Astrocyte (in vitro differentiated cells and primary cell): ENCODE measurements at places on chromosomes 2 and 18.

DNA sequence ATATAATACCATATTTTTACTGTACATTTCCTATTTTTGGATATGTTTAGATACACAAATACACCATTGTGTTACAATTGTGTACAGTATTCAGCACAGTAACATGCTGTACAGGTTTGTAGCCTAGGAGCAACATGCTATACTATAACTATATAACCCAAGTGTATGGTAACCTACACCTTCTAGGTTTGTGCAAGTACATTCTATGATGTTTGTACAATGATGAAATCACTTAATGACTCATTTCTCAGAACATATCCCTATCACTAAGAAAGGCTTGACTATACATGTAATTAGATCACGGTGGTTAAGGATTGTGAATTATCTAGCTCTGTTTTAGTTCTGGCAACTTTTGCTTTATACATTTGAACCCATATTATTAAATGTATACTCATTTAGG is 31.3 kb downstream of the NPHP1 start:
- DNase-seq, result peak; percentile 56

DNA sequence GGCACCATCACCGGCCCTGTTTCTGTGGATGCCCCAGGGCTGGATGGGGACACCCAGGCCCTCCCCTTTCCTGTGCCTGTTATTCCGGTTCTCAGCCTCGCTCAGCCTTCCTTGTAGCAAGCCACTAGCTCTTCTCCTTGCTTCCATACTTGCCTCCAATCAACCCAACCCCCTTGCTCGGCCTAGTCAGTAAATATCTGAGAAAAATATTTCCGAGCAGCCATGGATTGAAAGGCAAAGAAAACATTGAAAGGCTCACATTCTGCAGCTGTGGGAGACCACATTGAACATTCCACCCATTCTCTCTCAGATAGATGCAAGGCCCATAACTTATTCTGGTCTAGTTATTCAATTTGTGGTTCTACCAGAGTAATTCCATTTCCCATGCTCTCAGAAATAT is 114.9 kb downstream of the SPP2 start:
- DNase-seq, result peak; percentile 98

- DNase-seq, result peak; percentile 39
These were observed 459.5 kb downstream of the DLGAP1 start for GRCh38 chr18:3995476-3996102.

DNA sequence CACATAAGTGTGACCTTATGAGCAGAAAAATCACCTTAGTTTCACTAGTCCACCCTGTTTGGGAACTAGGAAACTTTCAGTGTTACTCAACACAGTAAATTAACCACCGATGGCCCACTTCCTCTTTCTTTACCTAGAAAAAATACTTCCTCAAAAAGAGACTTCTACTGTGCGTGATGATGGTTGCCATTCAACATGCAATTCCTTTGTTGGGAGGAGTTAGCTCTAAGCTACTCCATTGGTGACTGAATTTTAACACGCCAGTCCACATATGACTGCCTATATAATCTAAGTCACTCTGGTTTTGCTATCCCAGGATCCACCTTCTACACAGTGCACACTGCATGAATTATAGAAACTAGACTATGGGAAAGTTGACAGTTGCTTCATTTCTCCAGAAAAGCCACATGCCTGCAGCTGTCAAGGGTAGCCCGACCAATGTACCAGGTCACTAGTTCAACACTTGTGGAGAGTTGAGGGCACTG is 47.8 kb upstream of the REG3G start:
- DNase-seq, result no peak

DNA sequence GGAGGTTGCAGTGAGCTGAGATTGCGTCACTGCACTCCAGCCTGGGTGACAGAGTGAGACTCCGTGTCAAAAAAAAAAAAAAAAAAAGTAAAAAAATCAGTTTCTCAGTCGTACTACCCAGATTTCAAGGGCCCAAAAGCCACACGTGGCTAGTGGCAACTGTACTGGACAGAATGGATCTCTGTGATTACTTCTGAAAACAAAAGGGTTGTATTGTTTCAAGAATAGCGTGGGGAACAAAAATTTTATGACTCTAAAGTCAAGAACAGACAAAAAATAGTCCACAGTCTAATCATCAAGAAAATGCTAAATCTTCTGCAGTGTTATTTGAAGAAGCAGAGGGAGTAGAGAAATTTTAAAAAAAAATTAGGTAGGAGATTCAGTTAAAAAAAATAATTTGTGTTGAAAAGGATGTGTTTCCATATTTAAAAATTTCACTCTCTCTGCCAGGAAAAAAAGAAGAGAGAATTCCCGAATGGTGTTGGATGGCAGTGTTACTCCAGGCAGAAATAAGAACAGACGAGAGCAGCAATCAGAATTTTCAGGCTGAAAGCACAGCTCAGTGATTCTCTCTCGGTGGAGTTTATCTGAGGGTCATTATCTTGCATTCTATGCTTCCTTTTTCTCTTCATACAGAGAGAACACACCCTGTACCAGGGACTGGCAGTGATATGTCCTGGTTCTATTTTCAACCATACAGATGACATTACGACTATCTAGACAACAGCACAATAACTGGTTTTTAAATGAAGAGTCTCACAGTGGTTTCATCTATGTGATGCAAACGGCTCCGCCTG is 61.8 kb downstream of the CABYR start:
- DNase-seq, result no peak

DNA sequence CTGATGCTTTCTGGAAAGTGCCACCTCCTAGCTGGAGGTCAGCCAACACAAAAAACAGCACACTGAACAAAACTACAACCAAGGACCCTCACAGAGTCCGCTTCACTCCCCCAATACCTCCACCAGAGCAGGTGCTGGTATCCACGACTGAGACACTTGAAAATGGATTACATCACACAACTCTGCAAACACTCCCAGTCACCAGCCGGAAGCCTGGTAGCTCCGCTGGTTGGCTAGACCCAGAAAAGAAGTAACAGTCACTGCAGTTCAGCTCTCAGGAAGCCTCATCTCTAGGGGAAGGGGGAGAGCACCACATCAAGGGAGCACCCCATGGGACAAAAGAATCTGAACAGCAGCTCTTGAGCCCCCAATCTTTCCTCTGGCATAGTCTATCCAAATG is 175.4 kb downstream of the LCLAT1 start:
- no peak for DNase-seq

- no peak for DNase-seq
These were observed 98.2 kb downstream of the MRO start for GRCh38 chr18:50721451-50722120.

GRCh38 chr18:57533006-57533867 is 53.3 kb downstream of the FECH start:
- DNase-seq, result no peak

- DNase-seq, result peak; percentile 32
These were observed 12.9 kb upstream of the NMI start for GRCh38 chr2:151302404-151302803.

- no peak for DNase-seq
These were observed 135.6 kb downstream of the GALNT14 start for GRCh38 chr2:31002537-31003150.

- DNase-seq, result no peak
These were observed 407.1 kb downstream of the SPAG16 start for GRCh38 chr2:213691351-213691750.

DNA sequence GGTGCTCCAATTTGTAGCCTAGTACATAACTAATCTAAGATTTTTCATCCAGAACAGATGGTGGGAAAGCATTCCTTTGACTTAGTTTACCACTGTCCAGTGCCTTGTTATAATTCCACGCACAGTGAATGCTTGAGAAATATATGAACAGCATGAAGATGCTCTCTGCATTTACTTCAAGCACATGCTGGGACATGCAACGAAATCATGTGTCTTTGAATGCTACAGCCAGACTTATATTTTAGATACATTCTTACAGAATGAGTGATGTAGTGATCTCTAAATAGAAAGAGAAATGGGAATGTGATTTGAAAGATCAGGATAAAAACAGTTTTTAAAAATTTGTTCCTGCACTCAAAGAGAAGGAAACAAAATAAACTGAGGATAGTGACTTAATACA is 398.3 kb downstream of the FBXO15 start:
- DNase-seq, result no peak

GRCh38 chr2:138277062-138277461 is 224.5 kb upstream of the SPOPL start:
- DNase-seq, result no peak

GRCh38 chr2:237427769-237428506 is 14.0 kb upstream of the COL6A3 start:
- DNase-seq, result no peak

DNA sequence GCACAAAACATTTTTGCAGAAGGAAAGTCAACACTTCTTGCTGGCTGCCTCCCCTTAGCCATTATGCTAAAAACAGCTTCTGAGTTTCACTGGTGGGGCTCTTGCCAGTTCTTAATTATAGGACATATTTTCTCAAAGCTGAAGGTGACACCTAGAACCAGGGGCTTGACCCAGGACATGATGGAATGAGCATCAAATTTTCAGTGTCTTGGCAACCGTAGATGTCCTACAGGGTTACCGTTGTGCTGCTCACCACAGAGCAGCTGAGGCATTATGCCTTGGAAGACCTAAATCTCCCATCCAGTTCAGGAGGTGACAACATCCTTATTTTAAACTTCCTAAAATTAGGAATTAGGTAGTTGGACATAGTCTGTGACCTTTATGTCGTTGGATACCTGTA is 46.7 kb downstream of the TMEM185B start:
- no peak for DNase-seq

GRCh38 chr18:56097621-56098020 is 509.6 kb upstream of the TCF4 start:
- peak; percentile 35 for DNase-seq

DNA sequence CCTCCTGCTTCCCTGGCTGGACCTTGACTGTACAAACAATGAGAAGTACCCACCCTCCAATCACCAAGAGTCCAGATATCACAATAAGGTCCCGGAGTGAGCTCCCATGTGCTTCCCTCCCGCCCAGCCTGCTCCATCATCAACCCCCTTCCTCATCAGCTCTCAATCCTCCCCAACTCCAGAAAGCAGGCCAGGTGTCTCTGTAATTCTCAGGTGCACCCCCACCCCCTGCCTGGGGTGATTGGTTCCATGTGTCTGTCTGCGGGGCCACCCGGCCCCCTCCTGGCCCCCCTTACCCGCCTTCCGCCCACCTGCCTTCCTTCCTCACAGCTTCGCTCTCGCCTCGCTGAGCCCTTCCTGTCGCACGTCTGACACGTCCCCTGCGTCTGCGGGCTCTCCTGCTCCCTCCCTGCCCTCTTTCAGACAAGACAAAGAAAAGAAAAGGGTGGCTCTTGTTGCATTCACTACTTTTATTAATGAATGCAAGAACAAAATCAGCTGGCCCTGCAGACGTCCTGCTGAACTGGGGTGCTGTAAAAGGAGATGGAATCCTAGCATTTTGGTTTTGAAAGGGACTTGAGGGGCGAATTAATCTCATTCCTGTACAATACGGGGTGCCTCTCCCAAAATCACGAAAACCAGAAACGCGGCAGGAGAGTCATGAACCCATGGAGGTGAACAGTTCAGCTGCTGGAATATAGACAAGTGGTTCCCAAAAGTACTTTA is 26.5 kb upstream of the IGFBP2 start:
- DNase-seq, result no peak

DNA sequence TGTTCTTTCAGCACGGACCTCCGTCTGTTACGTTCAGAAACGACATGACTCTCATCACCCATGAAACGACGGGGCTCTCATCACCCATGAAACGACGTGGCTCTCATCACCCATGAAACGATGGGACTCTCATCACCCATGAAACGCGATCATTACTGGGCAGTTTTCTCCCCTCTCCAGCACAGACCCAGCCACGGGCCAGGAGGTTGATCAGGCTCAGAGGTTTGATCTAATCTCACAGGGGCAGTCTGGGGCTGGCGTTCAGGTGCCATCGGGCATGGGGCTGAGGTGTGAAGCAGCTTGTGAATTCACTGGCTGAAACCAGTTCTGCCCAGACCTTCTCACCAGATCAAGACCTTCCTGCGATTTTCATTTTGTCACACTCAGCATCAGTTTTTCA is 296.4 kb downstream of the NDUFA10 start:
- DNase-seq, result no peak

DNA sequence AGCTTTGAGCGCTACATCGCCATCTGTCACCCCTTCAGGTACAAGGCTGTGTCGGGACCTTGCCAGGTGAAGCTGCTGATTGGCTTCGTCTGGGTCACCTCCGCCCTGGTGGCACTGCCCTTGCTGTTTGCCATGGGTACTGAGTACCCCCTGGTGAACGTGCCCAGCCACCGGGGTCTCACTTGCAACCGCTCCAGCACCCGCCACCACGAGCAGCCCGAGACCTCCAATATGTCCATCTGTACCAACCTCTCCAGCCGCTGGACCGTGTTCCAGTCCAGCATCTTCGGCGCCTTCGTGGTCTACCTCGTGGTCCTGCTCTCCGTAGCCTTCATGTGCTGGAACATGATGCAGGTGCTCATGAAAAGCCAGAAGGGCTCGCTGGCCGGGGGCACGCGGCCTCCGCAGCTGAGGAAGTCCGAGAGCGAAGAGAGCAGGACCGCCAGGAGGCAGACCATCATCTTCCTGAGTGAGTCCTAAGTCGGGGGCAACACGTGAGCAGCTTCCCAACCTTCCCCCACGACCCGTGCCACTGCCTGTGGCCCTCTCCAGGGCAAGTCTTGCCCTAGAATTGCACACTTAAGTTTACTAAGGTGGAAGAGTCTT is 928 bp downstream of the GPR39 start:
- no peak for DNase-seq

GRCh38 chr2:47651296-47651695 is 131.6 kb upstream of the MSH6 start:
- no peak for DNase-seq

- DNase-seq, result peak; percentile 39
These were observed 5.3 kb upstream of the GDF7 start for GRCh38 chr2:20661421-20662307.

- peak; percentile 58 for DNase-seq
These were observed 567.3 kb upstream of the DSEL start for GRCh38 chr18:68083776-68084175.

GRCh38 chr2:112055730-112056625 is 909 bp downstream of the TMEM87B start:
- DNase-seq, result peak; percentile 94

DNA sequence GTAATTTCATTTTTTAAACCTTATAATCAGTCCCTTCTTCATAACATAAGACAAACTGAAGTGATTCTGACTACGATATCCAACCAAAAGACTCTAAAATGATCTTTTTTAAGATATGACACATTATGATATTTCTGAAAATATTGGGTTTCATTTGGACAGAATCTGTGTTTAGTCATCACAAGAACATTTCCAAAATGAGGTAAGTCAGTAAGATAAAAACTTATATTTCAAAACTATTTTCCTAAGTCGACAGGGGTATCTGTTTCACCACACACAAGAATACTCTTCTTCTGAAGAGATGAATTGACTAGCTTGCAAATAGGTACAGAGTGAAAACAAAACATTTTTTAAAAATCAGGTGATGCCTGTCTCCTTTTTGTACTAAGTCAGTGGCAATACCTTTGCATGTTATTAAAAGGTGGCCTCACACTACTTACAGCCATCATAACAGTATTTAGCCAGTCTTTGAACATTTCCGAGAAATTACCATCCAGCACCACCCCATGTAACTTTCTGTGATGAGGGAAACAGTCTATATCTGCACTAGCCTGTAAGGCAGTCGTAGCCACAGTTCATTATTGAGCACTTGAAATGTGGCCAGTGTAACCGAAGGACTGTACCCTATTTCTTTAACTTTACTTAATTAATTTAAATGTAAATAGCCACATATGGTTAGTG is 13.5 kb downstream of the STK39 start:
- no peak for DNase-seq

- DNase-seq, result no peak
These were observed 101.4 kb downstream of the PTRHD1 start for GRCh38 chr2:24691806-24692205.

- no peak for DNase-seq
These were observed 13.6 kb downstream of the ADCY3 start for GRCh38 chr2:24906466-24906865.

- no peak for DNase-seq
These were observed 5.3 kb upstream of the KCTD18 start for GRCh38 chr2:200515155-200515554.
